ENCODE measurements at places on chromosomes 5 and 9. TPM values are rescaled to one million over a fixed set of nuclear protein-coding genes. Genes with fewer than 3 reads are reported as not detected.
A peak's percentile ranks its signal among the peaks of the same experiment; 100 is the strongest.

DNA sequence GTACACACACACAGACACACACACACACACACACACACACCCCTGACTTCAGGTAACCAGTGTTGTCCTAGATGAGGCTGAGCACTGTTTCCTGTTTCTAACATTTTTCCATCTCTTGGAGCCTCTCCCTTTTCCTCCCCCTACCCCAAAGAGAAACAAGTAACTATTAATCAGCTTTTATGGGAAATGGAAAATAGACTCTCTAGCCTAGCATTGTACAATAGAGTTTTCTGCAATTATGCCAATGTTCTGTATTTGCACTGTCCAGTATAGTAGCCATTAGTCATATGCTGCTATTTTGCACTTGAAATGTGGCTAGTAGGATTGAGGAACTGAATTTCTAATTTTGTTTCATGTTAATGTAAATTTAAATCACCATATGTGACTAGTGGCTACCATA is 33.1 kb downstream of the RAB3C start:
- no peak overlapping the region for H3K27ac ChIP-seq
- H3K4me1 ChIP-seq: no peaks in the 10 kb centered on the region
- no peaks in the 10 kb centered on the region for H3K27me3 ChIP-seq
- H3K4me3 ChIP-seq: no peak overlapping the region
- no peaks in the 10 kb centered on the region for H3K36me3 ChIP-seq

Gene ATP10B
- 146 TPM for total RNA-seq

Gene OLFML2A
- 21.8 TPM for total RNA-seq

GRCh38 chr5:173155912-173156311 is 11.6 kb downstream of the BNIP1 start:
- H3K36me3 ChIP-seq: peaks cover 26% of the 10 kb centered on the region
- no peaks in the 10 kb centered on the region for H3K27me3 ChIP-seq
- H3K27ac ChIP-seq: no peak overlapping the region
- DNase-seq: no peak
- H3K4me1 ChIP-seq: no peaks in the 10 kb centered on the region

- no peaks in the 10 kb centered on the region for H3K27me3 ChIP-seq
- H3K4me1 ChIP-seq: no peaks in the 10 kb centered on the region
- no peak overlapping the region for H3K4me3 ChIP-seq
- no peak for DNase-seq
Measured at GRCh38 chr5:71821029-71821428, 102.0 kb downstream of the CARTPT start.

Gene TTC23L
- 0.27 TPM for total RNA-seq

DNA sequence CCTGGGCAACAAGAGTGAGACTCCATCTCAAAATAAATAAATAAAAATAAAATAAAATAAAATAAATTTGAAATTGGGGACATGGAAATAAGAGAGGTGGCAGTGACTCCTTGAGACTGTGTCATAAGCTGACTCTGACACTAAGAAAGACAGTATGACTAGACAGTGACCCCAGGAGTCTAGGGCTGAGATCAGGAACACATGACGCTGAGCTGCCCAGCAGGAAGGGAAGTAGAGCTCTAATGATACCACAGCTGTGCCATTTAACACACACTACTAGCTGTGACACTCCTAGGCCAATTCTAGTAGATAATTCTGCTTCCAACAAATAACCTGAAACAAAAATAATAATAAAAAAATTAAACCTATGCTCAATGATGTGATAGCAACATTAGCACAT is 293.0 kb downstream of the SEC61B start:
- no peak overlapping the region for H3K4me3 ChIP-seq
- H3K27ac ChIP-seq: no peak overlapping the region
- no peaks in the 10 kb centered on the region for H3K4me1 ChIP-seq
- H3K36me3 ChIP-seq: no peaks in the 10 kb centered on the region
- no peak for DNase-seq
- no peaks in the 10 kb centered on the region for H3K27me3 ChIP-seq

DNA sequence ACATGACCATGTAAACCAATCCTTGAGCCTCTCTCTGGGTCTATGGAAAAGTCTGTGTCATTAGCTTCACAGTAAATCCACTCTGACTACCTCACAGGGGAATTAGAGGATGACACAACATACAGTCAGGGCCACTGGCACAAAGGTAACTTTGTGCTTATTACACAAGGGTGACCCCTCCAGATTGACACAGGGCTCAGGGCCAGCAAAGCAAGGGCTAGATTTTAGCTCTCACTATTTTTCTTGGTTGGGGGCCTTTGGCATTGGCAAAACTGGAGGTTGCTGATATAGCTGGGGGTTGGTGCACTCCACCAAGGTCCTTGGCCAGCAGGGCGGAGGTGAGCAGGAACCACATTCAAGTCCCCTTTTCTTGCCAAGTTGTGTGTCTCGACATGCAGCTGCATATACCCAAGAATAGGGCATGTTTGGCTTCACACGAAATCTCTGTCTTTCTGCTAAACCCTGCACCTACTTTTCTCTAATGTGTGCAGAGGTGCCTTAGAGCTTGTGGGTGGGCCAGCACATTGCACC is 15.2 kb upstream of the OSMR start:
- H3K4me3 ChIP-seq: no peak overlapping the region
- H3K27me3 ChIP-seq: no peaks in the 10 kb centered on the region
- DNase-seq: no peak

DNA sequence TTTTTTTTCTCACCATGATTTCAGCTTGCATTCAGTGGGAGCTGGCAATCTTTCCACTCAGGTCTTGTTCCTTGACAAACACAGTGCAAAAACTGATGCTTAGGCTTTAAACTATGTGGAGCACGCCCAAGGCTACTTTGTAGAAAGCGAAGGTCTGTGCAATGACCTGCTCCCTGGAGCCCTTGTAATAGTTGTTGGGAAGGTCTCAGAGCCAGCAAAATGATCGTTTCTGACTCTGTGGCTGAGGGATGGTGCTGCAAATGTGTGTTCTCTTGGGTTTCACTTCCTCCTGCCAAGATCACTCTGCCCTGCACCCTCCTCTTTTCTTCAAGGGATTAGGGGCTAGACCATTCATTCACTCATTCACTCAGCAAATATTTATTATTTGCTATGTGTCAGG is 249.7 kb upstream of the MAP3K1 start:
- H3K27me3 ChIP-seq: no peaks in the 10 kb centered on the region
- DNase-seq: no peak
- H3K36me3 ChIP-seq: no peaks in the 10 kb centered on the region

Gene SLC36A2
- total RNA-seq: not detected

Gene ANKRD31
- total RNA-seq: not detected

Gene SLC34A3
- total RNA-seq: not detected

Gene BAAT
- total RNA-seq: 0.14 TPM

DNA sequence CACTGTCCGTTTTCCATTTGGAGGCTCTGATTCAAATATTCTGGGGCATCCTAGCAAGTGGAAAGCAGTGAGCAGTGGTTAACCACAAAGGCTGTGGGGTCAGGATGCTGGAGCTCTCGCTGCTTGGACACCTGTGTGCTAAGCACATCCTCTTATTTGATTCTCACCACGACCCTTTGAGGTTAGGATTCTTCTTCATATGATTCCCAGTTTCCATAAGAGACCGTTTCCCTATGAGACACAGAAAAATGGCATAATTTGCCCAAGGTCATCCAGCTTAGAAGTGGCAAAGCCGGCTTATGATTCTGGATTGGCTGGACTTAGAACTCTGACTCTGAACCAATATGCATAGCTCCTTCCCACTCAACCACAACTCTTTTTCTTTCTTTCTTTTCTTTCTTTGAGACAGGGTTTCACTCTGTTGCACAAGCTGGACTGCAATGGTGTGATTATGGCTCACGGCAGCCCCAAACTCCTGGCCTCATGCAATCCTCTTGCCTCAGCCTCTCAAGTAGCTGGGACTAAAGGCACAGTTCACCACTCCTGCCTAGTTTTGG is 207.7 kb downstream of the TTLL11 start:
- no peaks in the 10 kb centered on the region for H3K36me3 ChIP-seq
- H3K27me3 ChIP-seq: no peaks in the 10 kb centered on the region
- no peaks in the 10 kb centered on the region for H3K4me1 ChIP-seq
- DNase-seq: no peak
- no peak overlapping the region for H3K4me3 ChIP-seq

DNA sequence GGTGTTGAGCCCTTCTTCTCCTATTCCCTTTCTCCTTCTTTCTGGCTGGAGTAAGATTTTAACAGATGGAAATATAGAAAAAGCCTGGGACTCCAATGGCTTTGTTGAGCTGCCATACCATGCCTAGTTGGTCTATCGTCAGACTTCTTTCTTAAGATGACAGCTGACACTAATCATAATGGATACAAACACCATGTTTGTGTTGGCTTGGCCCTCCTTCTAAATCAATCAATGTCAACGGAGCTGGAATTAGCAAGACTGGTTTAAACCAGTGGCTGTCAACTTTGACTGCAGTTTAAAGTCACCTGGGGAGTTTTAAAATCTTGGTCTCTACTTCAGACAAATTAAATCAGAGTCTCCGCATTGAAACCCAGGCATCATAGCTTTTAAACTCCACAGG is 264.5 kb upstream of the PRR16 start:
- no peaks in the 10 kb centered on the region for H3K27me3 ChIP-seq
- no peak overlapping the region for H3K27ac ChIP-seq
- H3K4me3 ChIP-seq: no peak overlapping the region
- H3K36me3 ChIP-seq: no peaks in the 10 kb centered on the region
- DNase-seq: no peak
- no peaks in the 10 kb centered on the region for H3K4me1 ChIP-seq

DNA sequence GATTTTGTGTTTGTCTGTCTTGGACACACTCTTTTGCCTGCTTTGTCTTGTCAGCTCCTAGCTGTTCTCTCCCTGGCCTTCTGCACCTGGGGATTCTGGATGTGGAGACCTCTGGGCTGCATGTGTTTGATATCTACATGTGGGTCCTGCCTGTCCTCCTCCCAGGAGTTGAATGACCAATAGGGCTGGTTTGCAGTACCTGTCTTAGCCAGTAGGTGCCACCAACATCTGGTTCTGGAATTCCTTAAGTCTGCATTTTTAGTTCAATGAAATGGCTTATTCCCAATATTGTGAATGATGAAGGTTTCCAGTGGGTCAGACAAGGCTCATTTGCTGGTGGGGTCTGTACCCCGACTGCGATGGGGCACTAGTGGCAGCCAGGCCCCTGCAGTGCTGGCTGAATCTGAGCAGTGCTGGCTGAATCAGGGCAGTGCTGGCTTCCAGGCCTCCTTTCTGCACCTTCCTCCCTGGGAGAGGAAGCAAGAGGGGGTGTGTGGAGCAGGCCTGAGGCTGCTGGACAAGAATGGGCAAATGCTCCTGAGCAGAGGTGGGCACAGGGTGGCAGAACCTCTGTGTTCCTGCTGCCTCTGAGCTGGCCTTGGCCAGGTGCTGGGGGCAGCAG is 73.3 kb downstream of the RXRA start:
- H3K36me3 ChIP-seq: no peaks in the 10 kb centered on the region
- no peak overlapping the region for H3K4me3 ChIP-seq
- no peaks in the 10 kb centered on the region for H3K27me3 ChIP-seq
- no peak overlapping the region for H3K27ac ChIP-seq

DNA sequence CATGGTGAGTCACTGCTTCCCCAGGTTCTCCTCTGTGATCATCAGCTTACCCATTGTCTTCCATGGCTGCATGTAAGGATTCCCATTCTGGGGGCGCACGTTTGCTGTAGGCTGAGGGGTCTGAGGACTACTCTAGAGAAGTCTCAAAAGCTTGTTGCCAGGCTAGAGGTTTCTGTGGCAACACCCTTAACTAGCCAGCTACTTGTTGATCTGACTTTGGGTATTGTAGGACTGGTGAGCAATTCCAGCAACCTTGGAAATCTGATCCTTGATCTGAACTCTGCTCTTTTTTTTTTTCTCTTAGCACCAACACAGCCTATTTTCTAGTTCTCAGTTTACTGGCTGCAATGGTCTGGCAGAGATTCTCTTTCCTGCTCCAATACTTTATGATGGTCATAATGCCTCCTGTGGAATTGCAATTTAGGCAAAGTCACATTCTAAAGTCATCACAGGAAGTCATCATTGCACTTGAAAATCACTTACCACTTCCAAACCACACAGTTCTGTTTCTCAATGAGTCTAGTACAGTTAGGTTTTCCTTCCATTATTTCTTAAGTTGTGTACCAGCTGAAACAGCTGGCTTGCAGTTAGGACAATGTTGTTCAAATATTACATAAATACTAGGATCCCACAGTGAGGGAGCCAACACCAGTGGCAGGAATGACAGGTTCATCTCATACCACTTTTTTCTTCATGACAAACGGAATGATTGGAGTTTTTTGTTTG is 110.3 kb downstream of the SLC12A2 start:
- H3K4me3 ChIP-seq: no peak overlapping the region
- no peaks in the 10 kb centered on the region for H3K36me3 ChIP-seq
- DNase-seq: no peak
- no peaks in the 10 kb centered on the region for H3K4me1 ChIP-seq
- H3K27ac ChIP-seq: no peak overlapping the region

- no peaks in the 10 kb centered on the region for H3K4me1 ChIP-seq
- no peak overlapping the region for H3K4me3 ChIP-seq
- DNase-seq: peak; percentile 27
- no peaks in the 10 kb centered on the region for H3K27me3 ChIP-seq
- H3K27ac ChIP-seq: no peak overlapping the region
Measured at GRCh38 chr5:78182838-78183237, 111.7 kb downstream of the AP3B1 start.

- no peaks in the 10 kb centered on the region for H3K27me3 ChIP-seq
- DNase-seq: no peak
- H3K36me3 ChIP-seq: no peaks in the 10 kb centered on the region
- peaks cover 11% of the 10 kb centered on the region for H3K4me1 ChIP-seq
- H3K4me3 ChIP-seq: no peak overlapping the region
Measured at GRCh38 chr5:144156767-144157171, 13.7 kb downstream of the YIPF5 start.

- no peak overlapping the region for H3K27ac ChIP-seq
- DNase-seq: no peak
- H3K27me3 ChIP-seq: no peaks in the 10 kb centered on the region
- H3K4me1 ChIP-seq: no peaks in the 10 kb centered on the region
- H3K36me3 ChIP-seq: no peaks in the 10 kb centered on the region
Measured at GRCh38 chr9:123445981-123446610, 90.1 kb downstream of the CRB2 start.

GRCh38 chr5:59185757-59186385 is 603.0 kb downstream of the RAB3C start:
- no peak overlapping the region for H3K27ac ChIP-seq
- DNase-seq: no peak
- peaks cover 8% of the 10 kb centered on the region for H3K4me1 ChIP-seq
- no peaks in the 10 kb centered on the region for H3K36me3 ChIP-seq
- no peak overlapping the region for H3K4me3 ChIP-seq
- H3K27me3 ChIP-seq: no peaks in the 10 kb centered on the region

Gene FSTL4
- not detected for total RNA-seq

- H3K36me3 ChIP-seq: no peaks in the 10 kb centered on the region
- H3K27me3 ChIP-seq: no peaks in the 10 kb centered on the region
- H3K4me3 ChIP-seq: peak overlapping the region; percentile 35
- DNase-seq: no peak
- peak overlapping the region; percentile 89 for H3K27ac ChIP-seq
Measured at GRCh38 chr9:110206389-110206788, 1.6 kb downstream of the C9orf152 start.

All from transverse colon (tissue), 4 donors.